T47D (cell line): ENCODE measurements at places on chromosomes 3 and 15.

GRCh38 chr3:101549473-101549872 lies 12.2 kb upstream of the TRMT10C start:
- no peak for DNase-seq

DNA sequence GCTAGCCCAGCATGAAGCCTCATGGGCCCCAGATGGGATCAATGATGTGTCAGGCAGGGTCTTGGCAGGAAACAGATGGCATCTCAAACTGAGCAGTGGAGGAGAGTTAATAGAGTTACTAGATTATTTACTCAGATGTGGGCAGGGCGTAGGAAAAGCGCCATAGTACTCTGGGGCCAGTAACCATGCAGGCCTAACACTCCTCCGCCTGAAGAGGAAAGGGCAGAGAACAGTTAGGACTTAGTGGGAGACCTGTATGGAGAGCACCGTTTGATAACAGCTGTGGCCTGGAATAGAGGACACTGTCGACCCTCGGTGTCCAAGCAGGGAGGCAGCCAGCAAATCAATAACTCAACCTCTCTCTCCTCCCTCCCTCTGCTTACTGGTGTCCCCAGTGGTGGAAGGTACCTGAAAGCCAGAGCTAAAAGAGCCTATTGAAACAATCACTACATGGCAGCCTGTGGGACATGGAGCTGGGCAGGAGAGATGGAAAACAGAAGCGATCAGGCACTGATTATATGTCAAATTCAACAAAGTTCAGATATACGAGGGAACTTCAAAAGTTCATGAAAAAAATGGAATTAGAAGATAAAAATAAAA lies 111.4 kb upstream of the CCNL1 start:
- no peak for DNase-seq

GRCh38 chr15:72235298-72235697 lies 4.3 kb upstream of the PKM start:
- DNase-seq: no peak

DNA sequence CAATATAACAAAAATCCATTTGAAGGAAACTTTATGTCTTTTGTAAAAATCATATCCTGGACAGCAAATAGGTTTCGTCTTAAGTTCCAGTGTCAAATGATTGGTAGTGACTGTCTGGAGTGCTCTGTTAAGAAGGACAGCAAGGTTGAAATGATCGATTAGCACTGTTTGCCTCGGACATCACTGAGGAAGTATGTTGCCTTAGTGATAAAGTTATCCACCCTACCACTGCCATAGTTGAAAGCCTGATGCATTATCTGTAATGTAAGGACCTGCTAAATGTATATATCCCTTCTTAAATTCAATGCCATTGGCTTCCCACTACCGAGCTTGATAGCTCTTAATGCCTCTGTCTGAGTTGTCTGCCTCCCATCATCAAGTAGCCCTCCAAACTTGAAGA lies 70.0 kb downstream of the CFAP20DC start:
- no peak for DNase-seq

- DNase-seq: no peak
Observed at GRCh38 chr3:125478326-125478725, 41.7 kb downstream of the SNX4 start.

DNA sequence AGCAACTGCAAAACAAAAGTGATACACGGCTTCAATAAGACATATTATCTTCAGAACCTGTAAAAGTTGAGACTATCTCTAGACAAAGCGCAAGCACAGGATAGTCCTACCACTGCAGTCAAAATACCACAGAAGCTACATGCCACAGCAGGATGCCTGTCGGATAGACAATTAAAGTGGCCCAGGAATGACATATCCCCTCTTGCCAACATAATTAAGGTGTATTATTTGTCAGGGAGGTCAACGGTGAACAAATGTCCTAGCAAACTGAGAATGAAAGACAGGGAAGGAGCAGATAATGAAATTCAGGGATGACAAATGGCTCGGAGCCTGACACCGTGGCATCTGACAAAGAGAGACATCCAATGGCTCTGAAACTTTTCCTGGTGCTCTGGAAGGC lies 185.7 kb downstream of the MECOM start:
- DNase-seq: no peak

- no peak for DNase-seq
Observed at GRCh38 chr3:125239266-125239665, 26.7 kb upstream of the SLC12A8 start.

GRCh38 chr3:29265509-29266072 lies 15.3 kb upstream of the RBMS3 start:
- peak; percentile 18 for DNase-seq

GRCh38 chr3:56974247-56974930 lies 86.1 kb upstream of the SPATA12 start:
- no peak for DNase-seq

DNA sequence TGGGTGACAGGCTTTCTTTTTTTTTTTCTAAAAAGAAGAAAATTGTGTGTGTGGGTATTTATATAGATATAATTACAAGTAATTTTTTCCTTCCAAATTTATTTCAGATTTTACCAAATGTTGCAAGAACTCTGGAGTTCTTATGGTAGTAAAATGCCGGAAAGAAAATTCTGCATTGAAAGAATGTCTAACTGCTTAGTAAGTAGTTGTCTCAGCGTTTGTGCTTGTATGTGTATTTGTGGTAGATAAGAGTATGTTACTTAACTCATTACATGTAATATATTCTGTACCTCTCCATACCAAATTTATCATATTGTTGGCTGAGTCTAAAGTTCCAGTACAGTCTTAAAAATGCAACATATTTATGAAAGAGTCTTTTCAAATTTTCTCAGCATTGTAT lies 32.3 kb upstream of the ZCWPW2 start:
- DNase-seq: no peak

GRCh38 chr15:100940767-100941379 lies 21.7 kb downstream of the LRRK1 start:
- no peak for DNase-seq

- no peak for DNase-seq
Observed at GRCh38 chr3:179739816-179740594, 87.2 kb downstream of the USP13 start.

DNA sequence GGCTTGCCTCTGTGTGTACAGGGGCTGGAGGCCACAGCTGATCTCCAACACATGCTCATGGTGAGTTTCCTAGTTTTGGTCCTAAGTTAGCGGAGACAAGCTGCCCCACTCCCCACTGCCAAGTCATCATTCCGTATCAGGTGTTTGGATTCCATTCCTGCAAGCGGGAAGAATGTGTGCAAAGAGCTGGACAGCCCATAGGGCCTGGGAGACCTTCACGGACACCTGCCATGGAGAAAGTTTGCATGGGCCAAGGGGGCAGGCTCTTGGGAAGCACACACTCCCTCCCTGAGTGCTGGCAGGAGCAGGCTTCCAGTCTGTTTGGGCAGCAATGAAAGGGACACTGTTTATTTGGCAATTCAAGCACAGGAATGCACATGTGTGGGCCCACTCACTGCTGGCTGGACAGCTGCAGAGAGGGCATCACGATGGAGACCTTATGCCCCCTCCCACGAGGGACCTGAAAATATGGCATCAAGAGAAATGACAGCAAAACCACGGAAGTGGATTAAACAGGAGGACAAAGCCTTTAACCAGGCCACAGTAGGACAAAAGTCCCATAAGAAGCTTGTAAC lies 149.7 kb downstream of the KLF13 start:
- no peak for DNase-seq

DNA sequence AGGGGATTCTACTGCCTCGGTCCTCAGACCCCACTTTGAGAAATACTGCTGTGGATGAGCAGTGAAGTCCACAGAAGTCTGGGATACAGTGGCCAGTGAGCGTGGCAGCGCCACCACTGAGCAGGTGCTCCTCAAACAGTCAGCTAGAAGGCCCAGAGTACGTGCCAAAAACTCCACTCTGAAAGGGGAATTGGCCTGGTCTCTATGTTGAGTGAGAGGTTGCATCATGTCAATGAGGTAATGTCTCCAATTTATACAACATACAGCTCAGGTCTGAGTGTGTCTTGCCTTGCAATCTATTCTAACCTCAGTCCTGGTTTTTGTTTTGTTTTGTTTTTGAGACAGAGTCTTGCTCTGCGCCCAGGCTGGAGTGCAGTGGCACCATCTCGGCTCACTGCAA lies 53.3 kb upstream of the ETV5 start:
- DNase-seq: no peak
